Stimulated activated CD8-positive, alpha-beta memory T cell treated with anti-CD3 and anti-CD28 coated beads, Interleukin-7, amount 100 ng/mL, for 1 hour (primary cell): ENCODE measurements at places on chromosomes 4 and X.

- DNase-seq, result no peak
These were observed 202.8 kb downstream of the SLIT2 start for GRCh38 chr4:20454515-20454914.

DNA sequence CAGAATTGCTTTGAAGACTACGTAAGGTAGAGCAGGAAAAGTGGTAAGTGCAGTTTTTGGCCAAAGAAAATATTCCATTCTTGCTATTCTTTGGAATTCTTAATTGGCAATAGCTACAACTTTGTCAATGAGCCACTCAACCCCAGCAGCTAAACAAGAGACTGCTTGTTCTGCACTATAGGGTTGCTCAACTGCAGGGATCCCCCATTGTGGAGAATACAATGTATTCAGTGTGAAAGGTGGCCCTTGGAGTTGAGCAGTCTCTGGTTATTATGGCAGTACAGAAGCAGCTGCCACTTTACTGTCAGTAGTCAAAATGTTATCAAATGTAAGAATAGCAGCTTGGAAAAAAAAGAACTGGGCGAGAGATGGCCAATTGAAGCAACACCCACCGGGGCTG, 808.7 kb downstream of the CENPC start:
- no peak for DNase-seq

GRCh38 chr4:75512386-75513211, 1.6 kb downstream of the RCHY1 start:
- DNase-seq, result no peak

- DNase-seq, result no peak
These were observed 31.1 kb downstream of the CEP44 start for GRCh38 chr4:174314770-174315169.

DNA sequence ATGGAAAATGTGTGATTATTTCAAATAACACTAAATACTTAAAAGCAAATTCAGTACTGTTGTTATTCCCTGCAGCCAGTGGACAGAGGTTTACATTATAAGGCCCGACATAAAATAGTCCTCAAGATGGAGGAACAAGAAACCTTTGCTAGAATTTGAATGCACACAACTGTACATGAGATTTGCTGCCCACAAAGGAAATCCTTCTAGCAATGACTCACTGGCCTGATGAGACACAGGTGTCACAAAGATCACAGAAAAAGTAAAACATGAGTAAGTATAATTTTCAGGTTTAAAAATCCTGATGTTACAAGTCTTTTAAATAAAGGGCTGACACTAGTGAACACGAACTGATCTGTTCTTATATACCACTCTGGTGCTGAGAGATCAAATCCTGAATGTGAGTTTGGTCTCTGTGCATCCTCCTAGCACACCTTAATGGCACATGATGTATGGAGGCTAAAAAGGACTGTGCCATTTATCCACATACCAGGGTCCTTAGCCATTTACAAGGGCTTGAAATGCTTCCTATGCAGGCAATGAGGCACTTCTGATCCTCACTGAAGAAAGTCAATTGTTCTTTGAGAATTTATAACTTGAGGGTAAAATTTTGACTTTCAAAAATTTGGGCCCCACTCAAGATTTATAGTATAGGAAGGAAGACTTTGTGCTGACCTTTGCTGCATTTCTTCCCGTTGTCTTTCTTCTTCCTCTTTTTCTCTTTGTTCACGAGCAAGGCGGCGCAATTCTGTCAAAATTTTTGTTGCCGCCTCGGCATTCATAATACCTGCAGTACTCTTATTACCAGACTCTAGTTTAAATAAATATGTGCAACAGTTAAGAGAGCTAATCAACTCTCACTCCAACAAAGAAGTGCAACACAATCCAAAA, 23.0 kb downstream of the MAP7D3 start:
- DNase-seq, result no peak

GRCh38 chr4:81404294-81404693, 67.4 kb downstream of the RASGEF1B start:
- no peak for DNase-seq

DNA sequence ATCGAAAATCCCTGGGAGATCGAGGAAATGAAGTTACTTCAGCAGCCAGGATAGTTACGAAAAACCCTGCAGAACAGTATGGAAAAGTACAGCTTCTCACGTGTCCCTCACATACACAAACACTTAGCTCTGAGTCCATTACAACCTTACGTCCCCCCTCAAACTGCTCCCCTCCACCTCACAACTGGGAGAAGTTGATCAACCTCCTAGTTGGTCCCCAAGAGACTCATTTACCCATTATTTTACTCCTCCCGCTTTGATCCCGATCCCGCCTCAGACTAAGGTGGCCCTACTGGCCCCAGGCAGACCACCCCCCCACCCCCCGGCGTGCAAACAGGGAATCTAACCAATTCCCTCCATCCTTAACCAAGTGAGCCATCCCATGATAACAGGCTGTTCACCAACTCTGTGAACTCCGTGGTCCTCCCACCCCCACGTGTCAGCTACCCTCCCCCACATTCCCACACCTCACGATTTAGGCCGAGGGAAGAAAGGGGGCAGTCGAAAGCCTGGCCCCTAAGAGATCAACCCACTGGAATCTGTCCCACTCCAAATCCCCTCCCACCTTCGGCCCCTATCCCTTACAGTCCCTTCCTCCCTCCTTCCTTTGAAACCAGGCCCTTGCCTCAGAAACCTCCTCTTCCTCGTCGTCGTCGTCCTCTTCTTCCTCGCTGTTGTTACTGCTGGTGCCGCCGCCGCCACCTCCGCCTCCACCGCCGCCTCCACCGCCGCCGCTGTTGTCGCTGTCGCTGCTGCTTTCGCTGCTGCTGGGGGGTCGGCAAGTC, 755 bp downstream of the ANKRD17 start:
- no peak for DNase-seq

GRCh38 chr4:156298230-156298629, 344.6 kb upstream of the CTSO start:
- DNase-seq, result no peak

DNA sequence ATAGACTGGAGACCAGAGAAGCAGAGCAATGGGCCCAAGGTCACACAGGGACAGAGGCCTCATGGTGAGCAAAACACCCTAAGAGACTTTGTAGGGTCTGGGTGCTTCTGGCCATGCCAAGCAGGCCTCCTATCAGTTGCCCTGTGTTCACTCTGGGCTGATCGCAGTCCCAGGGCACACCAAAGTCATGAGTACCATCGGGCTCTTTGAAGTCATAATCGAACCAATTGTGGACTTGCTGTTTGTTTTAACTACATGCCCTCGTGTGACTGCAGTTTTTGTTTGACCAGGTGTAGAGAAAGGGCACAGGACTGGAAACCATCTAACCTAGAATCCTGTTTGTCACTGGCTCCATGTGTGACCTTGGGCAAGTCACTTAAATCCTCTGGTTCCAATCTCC, 172.5 kb upstream of the CPEB2 start:
- no peak for DNase-seq

DNA sequence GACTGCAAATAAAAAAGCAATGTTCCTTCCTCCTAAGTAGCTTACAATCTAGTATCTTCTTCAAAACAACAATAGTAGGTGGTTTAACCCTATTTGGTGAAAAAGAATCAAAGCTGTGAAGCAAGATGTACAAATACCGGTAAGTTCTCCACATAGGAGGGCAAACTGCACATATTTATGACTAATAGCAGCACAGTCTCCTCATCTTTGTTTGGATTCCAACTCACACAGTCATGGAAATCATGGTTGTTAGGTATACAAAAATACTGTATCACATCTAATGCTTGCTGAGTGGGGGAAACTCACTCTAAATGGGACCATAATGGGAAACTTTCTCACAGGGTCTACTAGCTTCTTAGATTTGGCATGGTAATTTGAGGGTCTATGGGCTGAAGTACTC, 597.2 kb downstream of the INPP4B start:
- no peak for DNase-seq

GRCh38 chr4:96407225-96407624, 567.3 kb downstream of the PDHA2 start:
- DNase-seq, result no peak

DNA sequence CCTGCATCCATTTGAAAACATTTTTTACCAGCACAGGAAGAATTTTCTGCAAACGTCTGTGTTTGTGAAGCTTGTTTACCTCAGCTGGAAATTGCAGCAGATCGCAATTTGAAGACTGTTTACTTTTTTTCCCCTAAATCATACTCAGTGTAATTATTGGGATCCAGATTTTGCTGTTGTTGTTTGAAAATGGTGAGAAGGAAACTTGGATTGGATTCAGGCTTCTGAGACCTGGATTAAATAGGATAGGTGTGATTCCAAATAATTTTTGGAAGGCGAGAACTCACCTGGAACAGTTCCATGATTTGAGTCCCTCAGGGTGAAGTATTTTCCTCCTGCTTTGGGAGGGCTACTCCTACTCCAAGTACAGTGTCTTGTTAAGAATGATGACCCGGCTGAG, 279.8 kb downstream of the STIM2 start:
- DNase-seq, result no peak

DNA sequence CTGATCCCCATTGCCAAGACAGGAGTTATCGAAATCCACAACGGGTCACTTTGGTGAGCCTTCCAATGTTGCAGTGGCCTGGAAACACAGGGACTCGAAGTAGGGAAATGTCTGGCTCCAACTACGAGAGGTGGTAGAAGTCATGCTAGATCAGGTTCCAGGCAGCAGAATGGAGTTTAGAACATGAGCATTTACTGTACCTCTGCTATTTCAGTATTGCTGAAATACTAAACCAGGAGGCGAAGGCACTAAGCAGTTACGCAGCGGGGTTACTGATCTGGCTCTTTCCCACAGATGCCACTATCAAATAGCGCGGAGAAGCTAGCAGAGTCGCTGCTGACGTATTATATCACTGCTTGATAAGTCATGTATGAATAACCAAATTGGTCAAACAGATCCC, 56.3 kb downstream of the PTCHD1 start:
- DNase-seq, result no peak

- DNase-seq, result no peak
These were observed 36.1 kb downstream of the EVC start for GRCh38 chr4:5746829-5747737.

GRCh38 chr4:83704786-83705185, 168.9 kb downstream of the GPAT3 start:
- no peak for DNase-seq

DNA sequence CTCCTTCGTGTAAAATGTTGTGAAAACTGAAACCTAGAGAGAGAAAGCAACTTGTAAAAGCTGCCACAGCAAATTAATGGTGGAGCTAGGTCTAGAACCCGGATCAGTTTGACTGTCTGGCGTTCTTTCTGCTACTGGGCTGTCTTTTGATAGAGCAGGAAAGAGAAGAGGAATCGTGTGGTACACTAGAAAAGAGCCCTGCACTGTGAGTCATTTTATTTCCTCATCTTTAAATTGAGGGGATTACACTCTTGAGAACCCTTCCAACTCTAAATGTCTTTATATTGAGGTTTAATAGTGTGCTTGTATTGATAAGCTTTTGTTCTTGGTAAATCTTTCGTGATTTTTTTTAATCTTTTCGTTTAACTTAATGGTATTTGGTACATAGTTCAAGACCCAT, 4.3 kb downstream of the WDR44 start:
- no peak for DNase-seq

DNA sequence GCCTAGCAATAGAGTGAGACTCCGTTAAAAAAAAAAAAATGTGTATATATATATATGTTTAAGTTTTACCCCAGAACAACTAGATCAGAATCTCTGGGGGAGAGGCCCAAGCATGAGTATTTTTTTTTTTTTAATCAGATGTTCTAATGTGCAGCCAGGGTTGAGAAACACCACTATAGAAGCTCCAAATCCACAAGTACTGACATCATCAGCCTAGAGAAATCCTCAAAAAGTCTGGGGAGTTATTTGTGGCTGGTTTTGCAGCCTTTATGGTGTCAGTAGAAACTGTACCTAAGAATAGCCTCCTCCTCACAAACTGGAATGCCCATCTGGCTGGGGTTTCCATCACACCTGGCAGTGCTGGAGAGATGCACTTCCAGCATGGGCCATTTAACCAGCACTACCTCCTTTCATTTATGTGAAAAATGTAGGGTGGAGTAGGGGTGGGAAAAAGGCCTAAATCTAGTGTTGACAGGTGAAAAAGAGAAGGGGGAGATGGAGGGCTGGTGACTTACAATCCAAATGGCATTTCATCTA, 93.5 kb downstream of the CBLL2 start:
- DNase-seq, result no peak

GRCh38 chr4:128980816-128981326, 112.5 kb downstream of the SCLT1 start:
- no peak for DNase-seq

- no peak for DNase-seq
These were observed 2.9 kb downstream of the LETM1 start for GRCh38 chr4:1852904-1853623.

GRCh38 chr4:152462695-152463094, 73.2 kb downstream of the FBXW7 start:
- no peak for DNase-seq

DNA sequence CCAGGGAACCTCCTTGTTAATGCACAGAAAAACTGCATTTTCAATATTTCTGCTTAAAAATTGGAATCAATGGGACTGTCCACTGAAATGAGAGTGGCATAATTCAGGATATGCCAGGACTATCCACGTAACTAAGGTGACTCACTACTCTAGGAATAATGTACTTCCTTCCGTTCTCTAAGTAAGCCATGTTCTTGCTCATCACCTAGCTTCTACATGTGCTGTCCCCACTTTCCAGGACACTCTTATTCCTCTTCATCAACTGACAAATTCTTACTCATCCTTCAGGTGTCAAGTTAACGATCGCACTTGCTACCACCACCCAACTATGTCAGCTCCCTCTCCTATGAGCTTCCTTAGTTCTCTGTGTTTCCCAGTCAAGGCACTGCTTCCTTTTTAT, 342.8 kb upstream of the F9 start:
- DNase-seq, result no peak

- no peak for DNase-seq
These were observed 56.8 kb upstream of the PLS3 start for GRCh38 chrX:115504167-115504566.

- DNase-seq, result no peak
These were observed 1.8 kb upstream of the ZCCHC4 start for GRCh38 chr4:25310803-25311166.

DNA sequence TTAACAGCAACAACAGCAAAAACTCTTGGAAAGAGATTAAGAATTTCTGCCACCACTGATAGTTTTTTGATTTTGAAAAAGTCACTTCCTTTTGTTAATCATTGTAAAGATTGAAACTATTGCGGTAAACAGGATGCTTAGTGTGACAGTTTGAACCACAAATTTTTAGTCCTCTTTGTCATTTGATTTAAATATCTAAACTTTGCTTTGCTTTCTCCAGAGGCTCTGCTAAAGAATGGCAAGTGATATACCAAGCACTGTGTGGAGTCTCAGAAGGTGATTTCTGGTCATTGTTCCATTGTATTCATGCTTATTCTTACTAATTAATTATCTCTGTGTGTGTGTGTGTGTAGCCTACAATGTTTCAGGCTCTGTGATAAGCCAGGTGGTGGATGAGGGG, 155.6 kb downstream of the BMPR1B start:
- no peak for DNase-seq
